Activated naive CD8-positive, alpha-beta T cell treated with anti-CD3 and anti-CD28 coated beads for 36 hours (primary cell): ENCODE measurements at places on chromosomes 3 and 15.

DNA sequence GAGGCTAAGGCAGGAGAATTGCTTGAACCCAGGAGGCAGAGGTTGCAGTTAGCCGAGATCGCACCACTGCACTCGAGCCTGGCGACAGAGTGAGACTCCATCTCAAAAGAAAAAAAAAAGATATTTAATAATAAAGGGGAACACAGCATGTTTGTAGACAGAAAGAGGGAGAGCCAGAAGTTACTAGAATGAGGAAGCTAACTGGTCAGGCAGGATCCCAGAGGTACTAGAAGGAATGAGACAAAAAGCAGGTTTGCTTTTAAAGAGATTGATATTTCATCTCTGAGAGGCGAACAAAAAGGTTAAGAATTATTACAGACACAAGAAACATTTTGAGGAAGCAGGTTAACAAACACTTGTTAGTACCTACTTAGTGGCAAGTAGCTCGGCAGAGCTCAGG lies 9.2 kb downstream of the CD200R1 start:
- no peak overlapping the region for H3K4me3 ChIP-seq
- H3K27ac ChIP-seq, result no peak overlapping the region
- DNase-seq, result no peak
- H3K4me1 ChIP-seq, result peaks cover 29% of the 10 kb centered on the region

GRCh38 chr15:83734487-83734886 lies 80.6 kb downstream of the ADAMTSL3 start:
- H3K4me1 ChIP-seq, result no peaks in the 10 kb centered on the region
- no peak overlapping the region for H3K27ac ChIP-seq
- H3K36me3 ChIP-seq, result no peaks in the 10 kb centered on the region
- DNase-seq, result no peak

- H3K4me3 ChIP-seq, result no peak overlapping the region
- H3K27me3 ChIP-seq, result peaks cover 30% of the 10 kb centered on the region
- H3K4me1 ChIP-seq, result peaks cover 35% of the 10 kb centered on the region
- no peak for DNase-seq
- H3K27ac ChIP-seq, result no peak overlapping the region
- H3K36me3 ChIP-seq, result peaks cover 14% of the 10 kb centered on the region
Measured at GRCh38 chr3:15645740-15646501, 44.4 kb downstream of the BTD start.

GRCh38 chr15:82714016-82714415 lies 4.3 kb upstream of the AP3B2 start:
- DNase-seq, result no peak
- peaks cover 27% of the 10 kb centered on the region for H3K27me3 ChIP-seq
- no peaks in the 10 kb centered on the region for H3K4me1 ChIP-seq
- no peak overlapping the region for H3K27ac ChIP-seq
- H3K36me3 ChIP-seq, result no peaks in the 10 kb centered on the region
- H3K4me3 ChIP-seq, result no peak overlapping the region

DNA sequence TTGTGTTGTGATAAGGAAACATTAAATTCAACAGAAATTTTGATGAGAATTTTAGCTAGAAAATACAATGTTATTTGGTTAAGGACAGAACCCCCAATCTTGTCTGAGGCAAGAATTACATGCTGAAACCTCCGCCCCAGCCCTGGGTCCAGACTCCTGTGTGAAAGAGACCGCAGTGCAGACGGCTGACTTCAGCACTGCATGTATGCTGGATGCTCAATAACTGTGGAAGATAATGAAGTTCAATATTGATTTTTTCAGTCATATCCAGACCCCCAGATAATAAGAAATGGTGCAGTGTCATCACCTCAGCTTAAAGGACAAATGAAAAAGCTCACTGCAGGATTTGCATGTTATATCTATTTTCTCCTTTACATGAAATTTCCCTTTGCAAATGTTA lies 188.3 kb upstream of the CNTN4 start:
- H3K36me3 ChIP-seq, result no peaks in the 10 kb centered on the region
- no peak overlapping the region for H3K4me3 ChIP-seq
- no peaks in the 10 kb centered on the region for H3K27me3 ChIP-seq
- DNase-seq, result no peak
- H3K4me1 ChIP-seq, result no peaks in the 10 kb centered on the region

DNA sequence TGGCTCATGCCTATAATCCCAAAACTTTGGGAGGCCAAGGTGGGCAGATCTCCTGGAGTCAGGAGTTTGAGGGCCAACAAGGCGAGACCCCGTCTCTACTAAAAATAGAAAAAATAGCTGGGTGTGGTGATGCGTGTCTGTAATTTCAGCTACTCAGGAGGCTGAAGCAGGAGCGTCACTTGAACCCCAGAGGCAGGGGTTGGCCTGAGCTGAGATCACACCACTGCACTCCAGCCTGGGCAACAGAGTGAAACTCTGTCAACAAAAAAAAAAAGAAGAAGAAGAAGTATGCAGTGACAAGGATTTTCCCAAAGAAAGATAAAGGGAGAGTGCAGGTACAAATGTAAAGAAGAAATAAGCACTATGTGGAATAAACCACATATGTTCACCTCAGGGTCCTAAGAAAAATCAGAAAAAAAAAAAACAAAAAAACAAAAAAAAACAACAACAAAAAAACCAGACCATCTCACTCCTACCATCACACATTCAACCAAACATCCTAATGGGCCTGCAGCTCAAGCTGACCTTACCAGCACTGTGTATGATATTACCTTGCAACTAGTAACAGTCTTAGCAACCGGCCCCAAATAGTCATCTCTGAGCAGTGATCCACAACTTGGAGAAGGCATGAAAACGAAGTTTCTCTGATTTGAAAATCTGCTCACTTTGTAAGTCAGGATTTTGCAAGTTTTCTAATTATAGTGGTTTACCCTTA lies 296.7 kb upstream of the PROK2 start:
- no peaks in the 10 kb centered on the region for H3K27me3 ChIP-seq
- peaks cover 12% of the 10 kb centered on the region for H3K4me1 ChIP-seq
- no peak overlapping the region for H3K27ac ChIP-seq
- DNase-seq, result no peak

DNA sequence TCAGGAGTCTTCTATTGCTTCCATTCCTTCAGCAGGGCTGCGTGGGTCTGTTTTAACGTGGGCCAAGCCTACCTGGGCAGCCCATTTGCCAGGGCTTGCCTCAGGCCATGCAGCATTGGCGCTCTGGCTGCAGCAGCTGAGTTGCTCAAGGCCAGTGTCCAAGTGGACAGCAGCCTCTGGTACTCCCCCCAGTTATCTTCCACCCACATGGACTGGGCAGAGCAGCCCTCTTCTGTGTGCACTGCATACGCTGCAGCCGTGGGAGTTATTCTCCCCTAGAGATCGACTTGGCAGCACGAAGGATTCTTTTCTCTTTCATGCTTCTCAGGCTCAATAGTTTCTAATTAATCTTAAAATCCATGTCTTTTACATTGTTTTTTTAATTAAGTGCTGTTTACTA lies 6.9 kb upstream of the CAPN3 start:
- no peak overlapping the region for H3K4me3 ChIP-seq
- H3K27ac ChIP-seq, result no peak overlapping the region
- H3K36me3 ChIP-seq, result peaks cover 5% of the 10 kb centered on the region
- no peaks in the 10 kb centered on the region for H3K27me3 ChIP-seq
- DNase-seq, result no peak
- no peaks in the 10 kb centered on the region for H3K4me1 ChIP-seq

GRCh38 chr3:144775551-144775950 lies 803.9 kb downstream of the DIPK2A start:
- DNase-seq, result no peak
- H3K27me3 ChIP-seq, result no peaks in the 10 kb centered on the region
- H3K36me3 ChIP-seq, result no peaks in the 10 kb centered on the region
- H3K4me1 ChIP-seq, result no peaks in the 10 kb centered on the region
- H3K4me3 ChIP-seq, result no peak overlapping the region
- H3K27ac ChIP-seq, result no peak overlapping the region
